HEK293T (cell line): ENCODE measurements at places on chromosomes 2 and 18.

GRCh38 chr2:42425697-42426096 lies 64.7 kb upstream of the COX7A2L start:
- no peak for DNase-seq

DNA sequence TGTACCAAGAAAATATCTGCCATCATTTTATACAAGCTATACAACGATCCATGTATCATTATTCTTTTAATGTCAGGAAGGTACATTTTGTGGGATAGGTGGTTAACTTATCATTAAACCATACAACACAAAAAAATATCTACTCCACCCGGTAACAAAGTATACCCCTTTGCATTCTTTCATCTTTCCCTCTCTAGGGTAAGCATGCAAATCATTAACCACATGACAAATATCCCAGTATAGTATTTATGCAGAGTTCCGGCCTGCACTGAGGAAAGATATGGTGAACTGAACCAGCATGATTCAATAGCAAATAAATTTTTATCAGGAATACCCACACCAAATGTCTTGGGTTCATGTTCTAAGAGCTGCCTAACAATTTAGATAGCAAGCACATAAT lies 22.5 kb upstream of the SULT1C2 start:
- DNase-seq = no peak

DNA sequence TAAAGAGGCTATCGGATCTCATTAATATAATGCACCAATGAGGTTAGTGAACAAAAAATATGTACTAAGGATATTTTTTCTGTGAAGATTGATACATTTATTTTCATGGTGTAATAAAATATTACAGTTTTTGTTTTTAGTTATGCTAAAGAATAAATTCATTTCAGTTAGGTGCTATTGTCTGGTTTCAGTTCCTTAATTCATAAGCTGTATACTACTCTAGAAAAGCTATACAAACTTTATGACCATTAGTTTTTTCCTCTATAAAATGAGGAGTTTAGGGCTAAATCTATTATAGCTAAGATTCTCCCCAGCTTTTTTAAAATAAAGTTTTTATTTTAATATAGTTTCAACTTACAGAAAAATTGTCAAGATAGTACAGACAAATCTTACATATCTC lies 1311.7 kb upstream of the NXPH2 start:
- no peak for DNase-seq

GRCh38 chr2:41723526-41723925 lies 324.3 kb upstream of the PKDCC start:
- no peak for DNase-seq

DNA sequence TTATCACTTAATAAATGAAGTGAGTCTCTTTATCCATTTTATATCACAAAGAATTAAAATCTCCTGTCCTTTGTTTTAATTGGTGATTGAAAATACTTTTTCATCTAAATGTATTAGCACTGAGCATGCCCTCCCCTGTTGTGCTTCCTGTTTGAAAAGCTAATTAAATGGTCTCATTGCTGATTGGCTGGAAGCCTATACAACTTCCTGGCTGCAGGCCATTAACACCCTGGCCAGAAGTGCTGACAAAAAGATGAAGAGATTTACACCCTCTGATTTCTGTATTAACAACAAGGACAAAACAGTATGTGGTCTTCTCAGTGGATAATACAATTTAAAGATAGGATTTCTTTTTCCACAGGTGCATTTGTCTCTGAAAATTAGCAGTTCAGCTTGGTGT lies 548.0 kb downstream of the DCC start:
- DNase-seq = no peak

- peak; percentile 42 for DNase-seq
Observed at GRCh38 chr2:240567872-240568677, at the start of gene RNPEPL1. Gene RNPEPL1, plus strand, starts transcription at chr2:240568484. Its CDS starts 103 bp downstream, at chr2:240568587.
